Activated CD4-positive, alpha-beta memory T cell treated with anti-CD3 and anti-CD28 coated beads for 36 hours (primary cell): ENCODE measurements at places on chromosomes 7 and 10. TPM values are rescaled to one million over a fixed set of nuclear protein-coding genes. Genes with fewer than 3 reads are reported as not detected.

Gene AOAH
- total RNA-seq: 2.4 TPM

Gene PPP1R9A
- not detected for total RNA-seq

- DNase-seq: peak; percentile 56
Measured at GRCh38 chr7:24907311-24907886, 72.6 kb downstream of the OSBPL3 start.

- DNase-seq: no peak
Measured at GRCh38 chr10:60762554-60762953, 15.7 kb upstream of the CDK1 start.

DNA sequence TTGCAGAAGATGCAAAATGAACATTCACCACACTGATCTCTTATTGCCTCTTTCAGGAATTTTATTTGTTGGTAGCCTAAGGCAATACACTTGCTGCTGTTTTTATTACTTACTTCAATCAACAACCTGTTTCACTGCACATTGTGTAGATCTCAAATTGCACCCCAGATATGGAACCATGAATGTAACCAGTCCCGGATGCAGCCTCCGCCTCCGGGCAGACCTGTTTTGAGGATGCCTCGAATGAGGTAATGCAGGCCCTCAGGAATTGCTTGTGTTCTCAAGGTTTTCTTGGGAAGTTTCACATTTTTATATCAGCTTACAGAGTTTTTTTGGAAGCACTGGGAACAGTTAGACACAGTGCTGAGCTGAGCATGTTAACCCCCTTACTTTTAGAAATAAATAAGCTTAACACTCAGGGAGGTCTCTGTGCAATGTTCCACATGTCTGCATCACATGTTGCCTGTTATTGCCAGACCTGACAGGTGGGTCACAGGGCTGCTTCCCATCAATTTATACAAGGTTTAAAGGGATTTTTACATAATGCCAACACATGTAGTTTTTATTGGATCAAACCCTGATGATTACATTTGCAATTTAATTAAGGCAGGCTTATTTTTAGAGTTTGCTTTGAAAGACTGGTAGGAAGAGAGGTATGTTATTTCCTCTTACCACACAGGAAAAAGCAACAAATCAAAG is 193.1 kb upstream of the POM121L12 start:
- no peak for DNase-seq

GRCh38 chr10:104038958-104039752 is 46.5 kb downstream of the COL17A1 start:
- DNase-seq: no peak
